ENCODE measurements at places on chromosomes 2 and 18. TPM values are rescaled to one million over a fixed set of nuclear protein-coding genes. Genes with fewer than 3 reads are reported as not detected.

The FARSB gene
- 10.6 TPM for total RNA-seq

The UNC80 gene
- total RNA-seq = 0.25 TPM

The FAM237A gene
- total RNA-seq = not detected

The AQP4 gene
- total RNA-seq = 0.12 TPM

The RIT2 gene
- not detected for total RNA-seq

GRCh38 chr2:102422910-102423309 lies at the start of gene IL18RAP:
IL18RAP (plus strand) TSS chr2:102423160; CDS start chr2:102423278, 118 bp downstream.
- no peak for DNase-seq

GRCh38 chr18:78899241-78899640 lies 80.4 kb upstream of the SALL3 start:
- no peak for DNase-seq

- no peak for DNase-seq
Measured at GRCh38 chr18:61869636-61870035, 23.2 kb downstream of the RNF152 start.

GRCh38 chr2:186205254-186205911 lies 280.7 kb upstream of the ZC3H15 start:
- no peak for DNase-seq

DNA sequence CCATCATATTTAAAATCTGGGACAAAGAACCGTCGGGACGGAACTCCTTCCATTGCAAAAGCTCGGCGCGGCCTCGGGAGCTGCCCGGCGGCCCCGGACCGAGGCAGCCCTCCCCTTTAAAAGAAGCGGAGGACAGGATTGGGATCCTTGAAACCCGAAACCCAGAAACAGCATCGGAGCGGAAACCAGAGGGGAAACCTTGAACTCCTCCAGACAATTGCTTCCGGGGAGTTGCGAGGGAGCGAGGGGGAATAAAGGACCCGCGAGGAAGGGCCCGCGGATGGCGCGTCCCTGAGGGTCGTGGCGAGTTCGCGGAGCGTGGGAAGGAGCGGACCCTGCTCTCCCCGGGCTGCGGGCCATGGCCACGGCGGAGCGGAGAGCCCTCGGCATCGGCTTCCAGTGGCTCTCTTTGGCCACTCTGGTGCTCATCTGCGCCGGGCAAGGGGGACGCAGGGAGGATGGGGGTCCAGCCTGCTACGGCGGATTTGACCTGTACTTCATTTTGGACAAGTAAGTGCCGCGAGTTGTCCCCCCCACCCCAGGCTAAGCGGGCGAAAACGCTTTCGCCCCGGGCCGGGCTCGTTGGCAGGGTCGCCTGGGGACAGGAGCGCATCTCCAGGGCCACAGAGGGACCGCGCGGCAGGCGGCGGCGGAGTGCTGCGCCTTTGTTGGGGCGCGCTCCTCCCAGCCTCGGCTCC lies at the start of gene ANTXR1:
Gene ANTXR1, plus strand, starts transcription at position 38 of the 698 bp plus-strand sequence. Its CDS starts 321 bp downstream, at position 359.
- DNase-seq = peak; percentile 85

GRCh38 chr18:48064978-48065600 lies 134.6 kb upstream of the SMAD2 start:
- DNase-seq = no peak

DNA sequence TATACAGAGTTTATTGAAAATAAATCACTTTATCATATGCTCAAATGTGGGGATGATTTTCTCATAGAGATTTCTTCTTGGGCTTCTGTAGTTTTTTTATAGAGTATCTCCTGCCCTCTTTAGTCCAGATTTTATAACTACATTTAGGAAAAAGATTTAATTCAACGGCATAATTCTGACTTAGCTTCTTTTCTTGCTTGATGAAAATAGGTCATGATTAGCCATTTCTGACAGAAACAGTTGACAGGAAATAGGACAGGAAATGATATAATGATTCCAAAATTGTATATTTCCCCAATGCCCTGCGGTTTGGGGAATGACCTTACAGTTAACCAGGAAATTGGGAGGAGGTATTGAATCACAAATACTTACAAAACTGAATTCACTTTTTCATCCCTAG lies 1531.9 kb upstream of the ACVR2A start:
- DNase-seq = peak; percentile 58

DNA sequence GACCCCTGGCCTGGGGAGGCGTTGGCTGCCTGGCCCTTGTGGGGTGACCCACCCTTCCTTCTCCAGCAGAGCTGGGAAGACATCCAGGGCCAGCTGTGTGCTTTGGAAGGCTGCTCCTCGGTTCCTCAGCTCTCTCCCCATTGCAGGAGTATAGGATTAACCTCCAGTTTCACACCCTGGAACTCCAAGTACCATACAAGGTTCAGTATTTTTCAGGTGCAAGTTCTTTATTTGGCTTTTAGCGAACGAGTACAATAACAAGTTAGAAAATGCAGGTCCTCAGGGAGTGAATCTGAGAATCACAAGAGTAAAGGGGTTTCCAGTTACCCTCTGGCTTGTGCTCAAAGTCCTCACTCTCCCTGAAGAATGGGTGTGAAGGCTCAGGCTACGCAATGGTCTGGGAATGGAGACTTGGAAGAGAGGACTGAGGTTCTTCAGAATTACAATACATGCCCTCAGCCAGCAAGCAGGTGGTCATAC lies 101.2 kb downstream of the APOB start:
- DNase-seq = no peak
